ENCODE measurements at places on chromosomes 3 and 15.

DNA sequence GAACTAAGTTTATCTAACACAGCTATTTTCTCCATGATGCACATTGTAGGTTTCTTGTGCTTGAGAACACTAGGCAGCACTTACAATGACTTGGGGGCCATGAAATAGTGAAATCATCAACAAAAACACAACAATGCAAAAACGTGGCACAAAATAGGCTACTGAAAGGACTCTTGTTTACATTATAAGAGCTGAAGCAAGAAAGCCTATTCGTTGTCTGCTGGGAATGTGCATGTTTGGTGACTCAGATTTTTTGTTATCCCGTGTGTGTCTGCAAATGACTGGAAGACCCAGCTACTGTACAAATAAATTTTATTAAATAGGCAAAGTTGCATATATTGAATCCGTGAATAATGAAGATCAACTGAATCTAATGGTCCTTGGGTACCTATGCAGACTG lies 85.0 kb downstream of the TCF12 start:
- no peak for DNase-seq

- DNase-seq: no peak
Observed at GRCh38 chr15:68061171-68061570, 7.1 kb downstream of the PIAS1 start.

- DNase-seq: no peak
Observed at GRCh38 chr3:111197485-111197884, 125.9 kb downstream of the NECTIN3 start.

- no peak for DNase-seq
Observed at GRCh38 chr15:20659265-20659664, 117.7 kb upstream of the GOLGA6L6 start.

DNA sequence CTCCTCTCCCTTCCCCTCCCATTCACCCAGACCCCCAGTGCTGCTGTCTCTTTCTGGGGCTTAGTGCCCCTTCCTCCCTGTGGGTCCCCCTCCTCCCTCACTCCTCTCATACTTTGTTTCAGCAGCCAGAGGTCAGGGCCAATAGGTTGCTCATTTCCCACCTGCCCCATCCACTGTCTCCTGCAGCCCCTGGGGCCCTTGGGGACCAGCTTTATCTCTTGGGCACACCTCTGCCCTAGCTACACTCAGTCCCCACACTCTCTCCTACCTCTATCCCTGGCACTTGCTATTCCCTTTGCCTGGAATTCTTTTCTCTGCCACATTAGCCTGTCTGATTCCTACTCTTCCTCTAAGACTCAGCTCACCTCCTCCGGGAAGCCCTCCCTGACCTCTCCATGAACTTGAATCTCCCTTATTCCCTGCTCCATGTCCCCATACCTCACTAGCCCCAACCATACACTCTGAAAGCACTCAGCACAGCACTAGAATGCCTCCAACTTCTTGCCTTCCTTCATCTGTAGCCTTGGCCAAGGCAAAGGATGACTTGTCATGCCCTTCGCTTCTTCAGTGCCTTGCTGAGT lies 14.6 kb downstream of the ANPEP start:
- DNase-seq: no peak

- no peak for DNase-seq
Observed at GRCh38 chr3:184696697-184697096, 15.2 kb downstream of the MAGEF1 start.

- DNase-seq: no peak
Observed at GRCh38 chr3:175091426-175092114, 232.4 kb downstream of the NAALADL2 start.

DNA sequence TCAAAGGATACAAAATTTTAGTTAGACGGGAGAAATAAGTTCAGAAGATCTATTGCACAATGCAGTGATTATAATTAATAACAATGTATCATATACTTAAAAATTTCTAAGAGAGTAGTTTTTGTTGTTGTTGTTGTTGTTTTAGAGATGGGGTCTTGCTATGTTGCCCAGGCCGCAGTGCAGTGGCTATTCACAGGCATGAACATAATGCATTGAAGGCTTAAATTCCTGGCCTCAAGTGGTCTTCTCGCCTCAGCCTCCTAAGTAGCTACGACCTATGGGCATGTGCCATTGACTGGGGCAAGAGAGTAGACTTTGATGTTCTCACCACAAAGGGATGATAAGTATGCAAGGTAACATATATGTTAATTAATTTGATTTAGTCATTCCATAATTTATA lies 7.5 kb downstream of the STRIT1 start:
- DNase-seq: no peak

- no peak for DNase-seq
Observed at GRCh38 chr15:57730876-57731275, 24.4 kb downstream of the POLR2M start.

GRCh38 chr15:38053776-38054175 lies 119.3 kb downstream of the TMCO5A start:
- DNase-seq: no peak

DNA sequence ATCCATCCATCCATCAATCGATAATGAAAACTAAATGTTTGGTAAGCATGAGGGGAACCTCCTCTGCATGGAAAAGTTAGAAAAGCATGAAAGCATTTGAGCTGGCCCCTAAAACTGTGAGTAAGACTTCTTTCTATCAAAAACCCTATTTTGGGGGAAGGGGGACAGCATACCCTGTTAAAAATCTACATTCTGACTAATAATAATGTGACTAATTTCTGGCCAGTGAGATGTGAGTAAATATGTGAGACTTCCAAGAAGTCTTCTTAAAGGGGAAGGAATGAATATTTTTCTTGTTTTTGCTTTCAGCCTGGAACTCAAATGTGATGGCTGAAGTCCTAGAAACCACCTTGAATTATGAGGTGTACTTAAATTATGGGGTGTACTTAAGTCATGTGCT lies 54.9 kb downstream of the C3orf85 start:
- no peak for DNase-seq

DNA sequence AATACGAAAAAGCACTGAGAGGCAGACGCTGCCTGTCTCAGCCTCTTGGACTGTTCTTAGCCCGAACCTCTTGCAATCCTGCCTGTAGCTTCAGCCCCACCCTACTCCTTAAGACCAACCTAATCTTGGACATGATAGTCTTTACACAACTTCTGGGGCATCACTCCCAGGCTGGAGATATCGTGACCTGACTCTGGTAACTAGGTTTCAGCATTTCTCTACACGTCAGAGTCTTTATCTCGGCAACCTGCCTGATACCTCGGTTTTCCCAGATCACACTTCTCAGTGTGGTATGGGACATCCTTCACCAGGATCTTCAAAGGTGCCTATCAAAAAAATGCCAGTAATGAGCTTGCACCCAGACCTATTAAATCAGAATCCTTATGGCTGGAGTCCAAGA lies 590.2 kb upstream of the KCNMB2 start:
- no peak for DNase-seq

DNA sequence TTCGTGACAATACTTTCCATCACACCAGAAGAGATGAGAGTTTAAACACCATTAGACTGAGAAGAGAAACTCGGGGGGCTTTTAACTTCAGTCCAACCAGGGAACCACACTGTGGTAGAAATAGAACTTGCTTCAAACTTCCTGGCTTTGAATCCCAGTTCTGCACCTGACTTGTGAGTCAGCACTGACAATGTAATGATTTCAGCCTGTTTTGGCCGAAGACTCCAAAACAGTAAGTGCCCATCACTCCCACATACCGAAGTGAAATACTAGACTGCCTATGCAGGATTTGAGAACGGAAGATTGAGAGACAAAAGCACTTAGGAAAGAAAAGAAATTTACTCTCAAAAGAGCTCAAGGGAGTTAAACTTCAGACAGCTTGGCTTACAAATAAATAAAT lies 27.0 kb downstream of the C2CD4B start:
- no peak for DNase-seq

- no peak for DNase-seq
Observed at GRCh38 chr15:69272891-69273290, 25.8 kb upstream of the PAQR5 start.

- no peak for DNase-seq
Observed at GRCh38 chr3:58334506-58334884, 1.8 kb downstream of the PXK start.

- DNase-seq: no peak
Observed at GRCh38 chr3:56157693-56158362, 310.4 kb downstream of the ERC2 start.

GRCh38 chr3:133121450-133121849 lies 83.3 kb downstream of the TMEM108 start:
- DNase-seq: no peak

GRCh38 chr3:38826001-38826400 lies 10.0 kb upstream of the SCN10A start:
- DNase-seq: no peak

DNA sequence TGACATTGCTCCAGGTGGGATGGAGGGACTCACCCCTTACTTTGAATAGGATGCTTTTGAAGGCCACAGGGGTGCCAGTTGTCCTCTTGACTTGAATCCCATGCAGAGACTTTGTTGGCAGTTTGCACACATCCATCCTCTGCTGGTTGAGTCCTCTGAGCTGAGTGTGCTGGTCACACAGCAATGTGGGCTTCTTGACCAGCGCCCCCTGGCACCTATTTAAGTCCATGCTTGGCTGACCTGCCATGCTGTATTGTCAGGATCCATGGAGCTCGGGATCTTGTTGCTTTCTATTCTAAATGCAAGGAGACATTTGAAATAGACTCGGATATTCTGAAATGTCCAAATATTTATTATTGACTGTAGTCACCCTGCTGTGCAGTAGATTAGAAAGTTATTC lies 19.8 kb downstream of the RAB7A start:
- DNase-seq: no peak

GRCh38 chr15:96321639-96322535 lies 8.6 kb upstream of the NR2F2 start:
- no peak for DNase-seq

DNA sequence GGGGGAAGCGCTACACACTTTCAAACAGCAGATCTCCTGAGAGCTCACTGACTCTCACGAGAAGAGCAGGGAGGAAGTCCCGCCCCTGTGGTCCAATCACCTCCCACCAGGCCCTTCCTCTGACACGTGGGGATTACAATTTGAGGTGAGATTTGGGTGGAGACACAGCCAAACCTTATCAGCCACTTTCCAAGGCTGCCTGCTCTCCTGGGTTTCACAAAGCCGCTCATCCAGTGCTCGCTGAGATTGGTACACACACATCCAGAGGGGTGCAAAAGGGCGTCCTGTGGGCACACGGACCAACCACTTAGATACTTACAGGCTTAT lies 23.1 kb downstream of the XXYLT1 start:
- no peak for DNase-seq

- peak; percentile 23 for DNase-seq
Observed at GRCh38 chr15:74893627-74894026, 3.8 kb downstream of the MPI start.

- no peak for DNase-seq
Observed at GRCh38 chr15:85889956-85890619, 95.4 kb upstream of the KLHL25 start.

DNA sequence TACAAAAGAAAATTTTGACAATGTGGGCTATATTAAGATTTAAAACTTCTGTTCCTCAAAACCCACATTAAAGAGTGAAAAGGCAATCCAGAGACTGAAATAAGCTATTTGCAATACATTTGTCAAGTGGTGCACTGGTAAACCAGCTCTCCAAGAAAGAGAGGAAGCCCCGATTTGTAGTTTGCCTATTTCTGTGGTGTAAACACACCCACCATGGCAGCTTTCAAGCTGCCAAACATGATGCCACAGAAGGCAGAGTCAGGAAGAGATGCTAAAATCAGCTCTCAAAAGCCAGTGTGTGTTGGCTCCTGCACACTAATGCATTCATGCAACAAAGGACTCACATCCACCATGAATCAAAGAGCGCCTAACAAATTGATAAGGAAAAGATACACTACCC lies 17.5 kb downstream of the RFTN1 start:
- no peak for DNase-seq

DNA sequence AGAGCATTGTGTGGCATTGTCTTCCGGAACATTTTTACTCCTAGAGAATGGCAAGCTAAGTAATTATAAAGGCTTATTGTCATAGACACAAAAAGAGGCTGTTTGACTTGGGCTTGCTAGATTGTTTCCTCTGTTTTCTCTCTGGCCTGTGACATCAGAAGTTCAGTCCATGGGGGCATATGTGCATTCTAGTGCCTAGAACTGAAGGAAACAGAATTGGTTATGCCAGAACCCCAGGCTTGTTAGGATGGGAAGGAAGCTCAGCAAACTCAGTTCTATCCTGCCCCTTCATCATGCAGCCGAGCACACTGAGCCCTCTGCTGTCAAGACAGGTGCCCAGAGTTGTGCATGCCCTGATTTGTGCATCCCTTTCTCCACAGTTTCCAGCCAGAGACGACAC lies 131.3 kb downstream of the PDE8A start:
- no peak for DNase-seq

DNA sequence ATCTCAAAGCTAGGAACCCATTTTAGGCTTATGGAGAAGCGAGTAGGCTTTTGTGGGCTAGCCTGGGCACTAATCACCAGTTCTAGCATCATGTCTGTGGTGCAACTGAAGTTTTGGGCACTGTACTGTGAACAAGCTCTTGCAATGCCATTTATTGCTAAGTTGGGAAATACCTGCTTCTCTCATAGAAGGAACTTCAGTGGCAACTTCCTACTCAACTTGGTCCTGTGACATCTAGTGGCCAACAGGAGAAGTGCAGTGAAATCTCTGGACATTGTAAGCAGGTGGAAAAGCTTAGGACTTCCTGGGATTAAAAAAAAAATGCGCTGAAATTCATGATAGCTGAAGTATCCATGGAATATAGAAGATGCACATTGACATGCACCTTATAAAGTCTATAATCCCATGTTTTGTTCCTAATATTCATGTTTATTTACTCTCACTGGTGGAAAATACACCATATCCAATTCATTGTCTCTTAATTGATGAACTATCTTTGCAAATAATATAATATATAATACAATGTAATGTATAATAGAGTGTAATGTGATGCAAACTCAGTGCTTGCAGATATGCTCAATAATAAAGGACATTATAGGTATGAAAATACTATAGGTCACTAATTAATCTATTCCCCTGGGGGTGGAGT lies 6.5 kb upstream of the ALDH1A3 start:
- peak; percentile 53 for DNase-seq

DNA sequence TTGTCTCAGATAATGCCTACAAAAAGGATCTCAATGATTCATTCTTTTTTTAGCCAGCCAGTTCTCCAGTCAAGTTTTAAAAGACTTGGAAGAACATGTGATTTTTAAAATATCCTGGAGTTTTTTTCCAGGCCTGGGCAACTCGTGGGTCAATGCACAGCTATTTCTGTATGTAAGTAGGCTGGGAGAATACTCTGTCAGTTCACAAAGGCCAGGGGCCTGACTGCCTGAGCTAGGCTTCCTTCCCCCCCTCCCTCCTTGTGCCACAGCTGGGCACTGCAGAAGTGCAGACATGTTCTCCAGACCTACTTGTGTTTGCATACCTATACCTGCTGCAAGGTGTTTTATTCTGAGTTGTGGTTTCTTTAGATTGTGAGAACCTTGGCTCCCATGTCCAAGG lies 43.7 kb downstream of the CTDSPL start:
- DNase-seq: no peak
